NCI-H2081 (cell line): ENCODE measurements at places on chromosomes 5 and 9.
A peak's percentile ranks its signal among the peaks of the same experiment; 100 is the strongest.

DNA sequence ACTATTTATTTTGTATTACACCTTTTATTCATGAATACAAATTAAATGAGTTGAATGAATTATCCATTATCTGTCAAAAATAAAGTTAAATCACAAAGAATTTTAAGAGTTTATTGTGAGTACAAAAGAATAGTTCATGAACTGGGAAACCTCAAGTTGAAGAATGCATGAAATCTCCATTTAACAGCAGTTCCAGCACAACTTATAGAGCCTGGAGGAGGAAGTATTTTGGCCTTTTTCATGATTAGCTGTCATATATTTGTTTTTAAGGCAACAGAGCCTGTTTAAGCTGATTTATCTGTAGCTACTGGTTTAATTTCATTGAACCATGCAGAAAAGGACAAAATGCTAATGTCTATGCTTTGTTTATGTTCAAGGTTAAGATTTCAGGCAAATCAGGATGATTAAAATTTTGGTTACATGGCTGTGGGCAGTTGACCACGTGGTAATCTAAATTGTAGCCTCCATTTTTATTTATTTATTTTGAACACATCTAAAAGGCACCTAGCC lies 12.2 kb downstream of the SPINK1 start:
- DNase-seq, result no peak

GRCh38 chr5:138755084-138755748 lies 2.0 kb downstream of the CTNNA1 start:
- DNase-seq, result no peak

- DNase-seq, result no peak
These were observed 23.2 kb upstream of the SPTAN1 start for GRCh38 chr9:128529191-128529590.

GRCh38 chr5:98794414-98795080 lies 21.1 kb downstream of the RGMB start:
- no peak for DNase-seq

GRCh38 chr9:2262386-2263071 lies 247.4 kb downstream of the SMARCA2 start:
- no peak for DNase-seq

GRCh38 chr5:96149546-96149945 lies 187.9 kb upstream of the ELL2 start:
- DNase-seq, result no peak

- no peak for DNase-seq
These were observed 450.0 kb downstream of the TLE1 start for GRCh38 chr9:81239388-81239787.

DNA sequence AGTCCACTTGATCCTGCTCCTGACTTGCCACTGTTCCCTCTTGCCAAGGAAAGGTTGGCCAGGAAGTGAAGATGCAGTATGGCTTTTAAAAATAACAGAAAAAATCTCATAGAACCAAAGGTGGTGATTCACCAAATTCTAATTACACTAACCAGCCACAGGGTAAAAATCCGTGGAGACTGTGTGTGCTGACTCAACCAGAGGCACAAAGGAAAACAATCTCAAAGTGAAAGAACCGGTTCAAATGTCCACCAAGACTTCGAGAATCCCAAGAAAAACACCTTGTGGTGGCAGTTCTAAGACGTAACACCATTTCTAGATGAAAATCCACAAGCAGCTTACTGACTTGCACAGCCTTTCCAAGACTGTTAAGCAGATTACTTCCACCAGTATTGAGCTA lies 279.1 kb downstream of the TLE1 start:
- no peak for DNase-seq

GRCh38 chr5:139752506-139753473 lies 42.8 kb upstream of the PSD2 start:
- DNase-seq, result no peak

GRCh38 chr9:129102791-129103594 lies 7.6 kb downstream of the CRAT start:
- no peak for DNase-seq

GRCh38 chr9:135287627-135288026 lies 192.0 kb upstream of the PPP1R26 start:
- no peak for DNase-seq

DNA sequence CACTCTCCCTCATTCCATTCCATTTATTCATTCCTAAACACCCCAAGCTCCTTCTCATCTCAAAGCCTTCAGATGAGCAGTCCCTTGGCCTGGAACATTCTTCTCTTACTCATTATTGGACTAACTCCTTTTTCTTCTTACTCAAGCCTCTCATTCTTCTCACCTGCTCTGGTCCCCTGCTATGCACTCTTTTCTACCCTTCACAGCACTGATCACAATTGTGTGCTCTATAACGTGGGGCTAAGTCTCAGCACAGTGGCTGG lies 212.4 kb downstream of the MAPKAP1 start:
- DNase-seq, result no peak

- DNase-seq, result no peak
These were observed 121.5 kb downstream of the HMHB1 start for GRCh38 chr5:143933451-143933850.

- DNase-seq, result no peak
These were observed 48.3 kb upstream of the SPATA31C2 start for GRCh38 chr9:88186495-88187110.

DNA sequence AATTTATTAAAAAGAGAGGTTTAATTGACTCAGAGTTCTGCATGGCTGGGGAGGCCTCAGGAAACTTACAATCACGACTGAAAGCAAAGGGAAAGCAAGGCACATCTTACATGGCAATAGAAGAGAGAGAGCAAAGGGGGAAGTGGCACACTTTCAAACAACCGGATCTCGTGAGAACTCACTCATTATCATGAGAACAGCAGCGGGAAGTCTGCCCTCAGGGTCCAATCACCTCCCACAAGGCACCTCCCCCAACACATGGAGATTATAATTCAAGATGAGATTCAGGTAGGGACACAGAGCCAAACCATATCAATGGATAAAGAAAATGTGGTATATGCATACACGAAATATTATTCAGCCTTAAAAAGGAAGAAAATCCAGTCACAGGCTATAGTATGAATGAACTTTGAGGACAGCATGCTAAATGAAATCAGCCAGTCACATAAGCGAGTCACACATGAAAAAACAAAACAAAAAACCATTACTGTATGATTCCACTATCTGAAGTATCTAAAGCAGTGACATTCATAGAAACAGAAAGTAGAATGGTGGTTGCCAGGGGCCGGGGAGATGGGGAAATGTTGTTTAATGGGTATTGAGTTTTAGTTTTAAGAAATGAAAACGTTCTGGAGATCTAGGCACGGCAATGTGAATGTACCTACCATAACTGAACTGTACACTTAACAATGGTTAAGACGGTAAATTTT lies 83.4 kb upstream of the PCA3 start:
- no peak for DNase-seq

DNA sequence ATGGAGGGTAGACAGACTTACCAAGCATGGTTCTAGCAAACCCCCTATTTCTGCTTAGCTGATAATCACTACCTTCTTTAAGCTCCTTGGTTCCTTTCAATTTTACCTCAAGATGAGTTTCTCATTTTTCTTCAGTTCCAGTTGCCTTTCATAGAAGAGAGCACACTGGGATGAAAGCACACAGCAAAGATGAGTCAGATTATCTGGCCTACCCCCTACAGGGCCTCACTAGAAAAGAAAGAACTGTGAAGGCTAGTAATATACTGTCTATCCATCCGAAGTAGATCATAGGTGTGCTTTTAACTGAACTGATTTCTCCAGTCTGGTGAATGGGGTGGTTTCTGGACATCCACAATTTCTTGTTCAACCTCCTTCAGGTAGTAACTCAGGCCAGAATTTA lies 122.5 kb downstream of the TRPM3 start:
- no peak for DNase-seq

GRCh38 chr5:160460377-160461049 lies 38.9 kb downstream of the PTTG1 start:
- DNase-seq, result no peak

DNA sequence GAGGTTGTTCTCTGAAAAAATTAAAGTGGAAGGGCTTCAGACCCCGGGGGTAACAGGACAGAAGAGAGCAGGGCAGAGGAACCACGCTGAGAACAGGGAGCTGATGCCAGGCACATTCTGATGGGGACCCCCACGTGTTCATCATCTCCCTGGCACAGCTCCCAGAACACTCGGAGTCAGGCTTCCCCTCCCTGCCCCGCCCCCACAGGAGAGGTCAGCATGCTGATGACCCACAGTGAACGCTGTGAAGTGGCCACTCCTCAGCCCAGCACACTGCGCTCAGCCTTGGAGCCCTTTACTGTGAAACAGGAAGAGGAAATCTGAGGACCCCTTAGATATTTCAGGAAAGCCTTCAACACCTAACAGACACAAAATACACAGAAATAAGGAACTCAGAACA lies 16.4 kb downstream of the RETREG1 start:
- peak; percentile 25 for DNase-seq

- DNase-seq, result peak; percentile 20
These were observed 6.1 kb downstream of the TLE1 start for GRCh38 chr9:81683238-81683637.

DNA sequence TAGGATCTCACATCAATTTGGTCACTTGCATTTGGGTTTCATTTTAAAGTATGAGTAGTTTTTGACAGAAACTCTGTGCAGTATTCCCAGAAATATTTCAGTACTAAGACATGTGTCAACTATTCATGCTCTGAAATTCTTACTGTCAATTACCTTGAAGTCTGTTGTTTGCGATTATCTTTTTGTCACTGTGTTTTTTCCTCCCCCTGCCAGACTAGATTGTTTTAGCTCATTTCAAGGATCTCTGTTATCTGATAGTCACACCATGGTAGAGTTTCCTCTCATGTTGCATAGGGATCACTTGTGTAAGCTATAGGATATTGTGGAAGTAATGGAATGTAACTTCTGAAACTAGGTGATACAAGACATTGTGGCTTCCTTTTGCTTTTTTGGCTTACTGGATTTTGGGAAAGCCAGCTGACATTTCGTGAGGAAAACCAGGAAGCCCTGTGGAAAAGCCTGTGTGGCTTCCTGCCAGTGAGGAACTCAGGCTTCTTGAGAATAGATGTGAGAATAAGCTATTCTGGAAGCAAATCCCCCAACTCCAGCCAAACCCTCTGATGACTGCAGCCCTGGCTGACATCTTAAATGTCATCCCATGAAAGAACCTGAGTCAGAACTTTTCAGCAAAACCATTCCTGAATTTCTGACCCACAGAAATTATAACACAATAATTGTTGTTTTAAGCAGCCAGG lies 122.2 kb downstream of the FGF10 start:
- no peak for DNase-seq

- DNase-seq, result no peak
These were observed 7.4 kb upstream of the IFNA1 start for GRCh38 chr9:21432672-21433425.
